Neural crest cell (in vitro differentiated cells): ENCODE measurements at places on chromosomes 2 and 18.
A peak's percentile ranks its signal among the peaks of the same experiment; 100 is the strongest.

GRCh38 chr18:11322716-11323115, 173.3 kb upstream of the PIEZO2 start:
- H3K27me3 ChIP-seq = no peaks in the 10 kb centered on the region
- no peaks in the 10 kb centered on the region for H3K36me3 ChIP-seq
- no peak overlapping the region for H3K4me3 ChIP-seq
- no peak for DNase-seq
- H3K4me1 ChIP-seq = peaks cover 5% of the 10 kb centered on the region
- no peak overlapping the region for H3K27ac ChIP-seq

- H3K4me3 ChIP-seq = no peak overlapping the region
- no peaks in the 10 kb centered on the region for H3K36me3 ChIP-seq
- no peaks in the 10 kb centered on the region for H3K27me3 ChIP-seq
- DNase-seq = no peak
- H3K27ac ChIP-seq = peak overlapping the region; percentile 87
- H3K4me1 ChIP-seq = peaks cover 31% of the 10 kb centered on the region
Measured at GRCh38 chr2:151842830-151843690, 14.8 kb upstream of the ARL5A start.

GRCh38 chr2:31012406-31012805, 125.8 kb downstream of the GALNT14 start:
- peaks cover 10% of the 10 kb centered on the region for H3K27me3 ChIP-seq
- H3K4me1 ChIP-seq = peaks cover 5% of the 10 kb centered on the region
- H3K4me3 ChIP-seq = no peak overlapping the region
- no peak overlapping the region for H3K27ac ChIP-seq

- no peak overlapping the region for H3K27ac ChIP-seq
- no peaks in the 10 kb centered on the region for H3K27me3 ChIP-seq
- H3K36me3 ChIP-seq = no peaks in the 10 kb centered on the region
- no peak overlapping the region for H3K4me3 ChIP-seq
Measured at GRCh38 chr18:40949114-40949950, 1005.7 kb upstream of the PIK3C3 start.

- H3K27me3 ChIP-seq = no peaks in the 10 kb centered on the region
- H3K4me1 ChIP-seq = no peaks in the 10 kb centered on the region
- H3K4me3 ChIP-seq = no peak overlapping the region
- H3K27ac ChIP-seq = no peak overlapping the region
- no peak for DNase-seq
Measured at GRCh38 chr2:51553476-51553875, 521.5 kb upstream of the NRXN1 start.

DNA sequence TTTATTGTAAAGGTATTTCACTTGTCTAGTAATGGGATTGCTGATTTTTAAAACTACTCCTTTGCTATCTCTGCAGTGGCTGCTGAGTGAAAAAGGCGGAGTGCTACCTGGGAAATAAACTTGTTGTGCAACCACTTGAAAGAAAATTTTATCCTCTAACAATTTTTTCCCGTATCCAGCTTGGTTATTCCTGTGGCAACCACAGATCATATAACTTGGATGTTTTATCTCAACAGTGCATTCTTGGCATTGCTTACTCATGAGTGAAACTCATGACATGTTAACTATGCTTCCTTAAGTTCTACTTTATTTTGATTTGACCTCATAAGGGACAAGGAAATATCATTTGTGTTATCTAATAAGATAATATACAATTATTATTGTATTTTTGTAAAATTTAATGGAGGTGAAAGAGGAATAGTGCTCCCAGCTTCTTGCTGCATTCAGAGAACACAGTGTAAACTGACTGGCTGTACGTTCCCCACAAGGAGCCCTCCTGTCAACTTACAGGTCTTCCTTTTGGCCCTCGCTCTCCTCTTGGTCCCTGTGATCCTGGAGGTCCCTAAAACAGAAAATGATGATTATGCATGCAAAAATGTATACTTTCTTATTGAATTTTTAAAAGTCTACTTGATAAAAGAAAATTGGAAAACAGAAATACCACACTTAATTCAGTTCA, 82.7 kb downstream of the COL5A2 start:
- no peak overlapping the region for H3K27ac ChIP-seq
- H3K27me3 ChIP-seq = no peaks in the 10 kb centered on the region
- H3K4me1 ChIP-seq = no peaks in the 10 kb centered on the region
- peaks cover 5% of the 10 kb centered on the region for H3K36me3 ChIP-seq

DNA sequence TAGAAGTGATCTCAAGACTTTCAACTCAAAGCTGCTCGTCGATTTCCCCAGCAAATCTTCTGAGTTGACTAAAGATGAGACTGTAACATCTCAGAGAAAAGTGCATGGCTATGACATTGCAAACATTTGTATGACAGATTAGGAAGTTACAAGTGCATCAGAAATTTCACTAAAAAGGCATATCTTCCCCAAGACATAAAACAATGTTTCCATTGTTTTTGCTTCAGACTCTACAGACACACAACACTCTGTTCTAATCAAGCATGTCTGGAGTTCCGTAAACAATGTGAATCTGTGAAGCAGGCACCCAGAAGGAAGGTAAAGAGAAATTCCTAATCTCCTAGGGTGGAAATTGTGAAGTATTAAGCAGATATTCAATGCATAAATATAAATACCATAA, 144.6 kb upstream of the LYPD1 start:
- peaks cover 33% of the 10 kb centered on the region for H3K36me3 ChIP-seq
- H3K4me3 ChIP-seq = no peak overlapping the region
- H3K27me3 ChIP-seq = no peaks in the 10 kb centered on the region
- no peak overlapping the region for H3K27ac ChIP-seq
- no peak for DNase-seq

DNA sequence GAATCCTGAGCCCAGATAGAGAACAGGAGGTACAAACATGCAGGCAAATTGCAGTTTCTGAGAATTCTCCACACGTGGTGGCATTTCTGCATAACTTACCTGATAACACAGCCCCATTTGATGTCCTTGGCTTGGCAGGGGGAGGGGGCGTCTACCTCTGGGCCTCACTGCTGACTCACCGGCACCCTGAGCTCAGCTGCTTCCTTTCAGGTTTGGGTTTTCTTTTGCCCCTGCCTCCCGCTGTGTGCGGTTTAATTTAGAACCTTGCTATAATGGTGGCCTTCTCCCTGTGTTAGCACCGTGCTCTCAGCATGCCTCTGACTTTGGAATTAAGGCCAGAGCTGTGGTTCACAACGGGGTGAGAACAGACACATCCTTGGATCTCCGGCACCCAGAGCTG, 4.4 kb downstream of the CTIF start:
- peaks cover 49% of the 10 kb centered on the region for H3K4me1 ChIP-seq
- H3K36me3 ChIP-seq = no peaks in the 10 kb centered on the region
- H3K4me3 ChIP-seq = peak overlapping the region; percentile 24
- no peak overlapping the region for H3K27ac ChIP-seq
- no peak for DNase-seq

DNA sequence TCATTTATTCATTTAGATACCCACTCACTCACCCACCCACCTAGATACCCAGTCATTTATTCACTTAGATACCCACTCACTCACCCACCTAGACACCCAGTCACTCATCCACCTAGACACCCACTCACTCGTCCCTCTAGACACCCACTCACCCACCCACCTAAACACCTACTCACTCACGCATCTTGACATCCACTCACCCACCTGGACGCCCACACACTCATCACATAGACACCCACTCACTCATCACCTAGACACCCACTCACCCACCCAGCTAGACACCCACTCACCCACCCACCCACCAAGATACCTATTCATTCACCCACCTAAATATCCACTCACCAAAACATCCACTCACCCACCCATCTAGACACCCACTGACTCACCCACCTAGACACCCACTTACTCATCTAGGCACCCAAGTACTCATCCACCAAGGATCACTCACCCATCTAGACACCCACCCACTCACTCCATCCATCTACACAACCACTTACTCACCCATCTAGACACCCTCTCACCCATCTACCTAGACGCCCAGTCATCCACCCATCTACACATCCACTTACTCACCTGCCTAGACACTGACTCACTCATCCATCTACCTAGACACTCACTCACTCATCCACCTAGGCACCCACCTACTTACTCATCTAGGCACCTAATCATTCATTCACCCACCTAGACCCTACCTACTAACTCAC, 723.7 kb upstream of the RAB6C start:
- H3K36me3 ChIP-seq = peaks cover 10% of the 10 kb centered on the region
- DNase-seq = no peak
- no peaks in the 10 kb centered on the region for H3K27me3 ChIP-seq

DNA sequence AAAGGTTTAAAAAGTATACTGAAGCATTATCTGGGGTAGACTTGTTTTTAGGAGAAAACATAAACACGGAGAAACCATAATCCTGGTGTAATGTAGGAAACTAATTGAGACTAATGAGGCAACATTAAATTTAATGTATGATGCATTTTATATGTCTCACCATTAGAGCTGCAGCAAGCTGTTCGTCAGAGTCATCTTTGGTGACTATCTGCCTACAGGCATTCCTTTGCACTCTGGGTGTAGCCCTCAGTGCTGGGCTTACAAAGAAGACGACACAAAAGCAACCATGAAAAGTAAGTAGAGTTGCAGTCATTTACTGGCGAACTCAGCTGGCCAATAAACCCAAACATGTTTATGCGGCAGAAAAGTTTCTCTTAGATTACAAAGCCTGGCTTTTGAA, 415.3 kb upstream of the ZEB2 start:
- H3K4me1 ChIP-seq = peaks cover 34% of the 10 kb centered on the region
- H3K36me3 ChIP-seq = no peaks in the 10 kb centered on the region
- no peaks in the 10 kb centered on the region for H3K27me3 ChIP-seq
- H3K27ac ChIP-seq = no peak overlapping the region
- no peak overlapping the region for H3K4me3 ChIP-seq

- no peak for DNase-seq
- no peak overlapping the region for H3K27ac ChIP-seq
- H3K4me1 ChIP-seq = peaks cover 6% of the 10 kb centered on the region
- H3K27me3 ChIP-seq = no peaks in the 10 kb centered on the region
- no peak overlapping the region for H3K4me3 ChIP-seq
- H3K36me3 ChIP-seq = no peaks in the 10 kb centered on the region
Measured at GRCh38 chr2:228039752-228040534, 141.5 kb downstream of the SPHKAP start.

DNA sequence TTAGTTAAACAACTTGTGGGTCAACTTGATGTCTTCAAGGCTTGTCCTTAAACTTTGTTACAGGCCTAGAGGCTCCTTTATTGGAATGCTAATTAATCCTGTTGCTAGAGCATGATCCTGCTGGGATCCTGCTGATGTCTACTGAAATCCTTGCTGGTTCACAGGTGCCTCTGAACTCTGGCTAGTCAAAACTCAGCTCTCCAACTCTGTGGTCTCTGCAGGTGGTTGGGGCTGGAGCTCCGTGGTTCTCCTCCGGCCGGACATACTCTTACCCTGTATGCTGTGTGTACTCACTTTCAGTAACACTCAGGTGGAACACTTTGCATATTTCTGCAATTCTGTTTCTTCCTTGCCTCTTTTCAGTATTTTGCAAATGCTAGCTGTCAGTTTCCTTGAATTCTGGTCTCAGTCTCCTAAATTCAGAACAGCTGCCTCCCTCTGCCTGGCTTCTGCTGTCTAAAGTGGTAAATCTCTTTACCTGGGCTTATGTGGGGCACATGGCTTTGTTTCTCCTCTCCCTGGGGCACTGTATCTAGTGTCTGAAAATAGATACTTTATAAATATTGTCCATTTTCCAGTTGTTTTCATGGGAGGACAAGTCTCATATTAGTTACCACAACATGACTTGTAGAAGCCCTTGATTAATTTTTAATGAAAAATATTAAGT, 113.0 kb downstream of the ATP9B start:
- no peak for DNase-seq
- no peak overlapping the region for H3K4me3 ChIP-seq
- peaks cover 11% of the 10 kb centered on the region for H3K4me1 ChIP-seq
- H3K27ac ChIP-seq = no peak overlapping the region
- H3K27me3 ChIP-seq = no peaks in the 10 kb centered on the region

DNA sequence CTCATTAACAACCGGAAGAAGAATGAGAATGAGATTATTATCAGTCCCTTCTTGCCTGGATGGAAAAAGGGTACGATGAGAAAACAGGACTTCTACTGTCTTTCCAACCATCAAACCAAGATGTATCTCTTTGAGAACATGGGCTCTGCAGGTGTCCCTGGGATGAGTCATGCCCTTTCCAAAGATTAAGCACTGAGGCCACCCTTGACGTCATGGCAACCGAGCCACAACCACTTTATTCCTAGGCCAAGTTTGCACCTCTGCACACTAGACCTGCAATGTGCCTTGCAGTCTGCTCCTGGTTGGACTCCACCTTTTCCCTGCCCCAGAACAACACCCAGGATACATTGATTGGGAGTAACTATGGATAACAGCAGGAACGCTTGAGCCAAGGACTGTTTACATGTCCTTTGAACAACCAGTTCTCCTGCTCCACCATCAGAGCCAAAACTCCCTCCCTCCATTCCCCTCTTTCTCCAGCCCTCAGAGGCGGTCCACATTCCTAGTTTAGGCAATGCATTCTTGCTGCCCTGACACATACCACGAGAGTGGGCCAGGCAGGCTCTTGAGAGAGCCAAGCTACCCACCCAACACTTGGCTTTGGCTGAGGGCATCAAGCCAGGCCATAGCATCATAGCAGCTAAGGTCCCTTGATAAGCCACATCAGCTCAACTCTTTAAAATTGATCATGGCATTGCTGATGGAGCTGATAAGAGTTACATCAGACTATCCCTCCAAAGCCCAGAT, 310.7 kb downstream of the TNS1 start:
- no peak overlapping the region for H3K4me3 ChIP-seq
- peaks cover 10% of the 10 kb centered on the region for H3K4me1 ChIP-seq
- H3K27ac ChIP-seq = peak overlapping the region; percentile 76
- no peak for DNase-seq
- no peaks in the 10 kb centered on the region for H3K27me3 ChIP-seq

- peaks cover 64% of the 10 kb centered on the region for H3K4me1 ChIP-seq
- no peak overlapping the region for H3K4me3 ChIP-seq
- no peak for DNase-seq
- peak overlapping the region; percentile 75 for H3K27ac ChIP-seq
Measured at GRCh38 chr2:235642446-235643098, 148.7 kb downstream of the AGAP1 start.

DNA sequence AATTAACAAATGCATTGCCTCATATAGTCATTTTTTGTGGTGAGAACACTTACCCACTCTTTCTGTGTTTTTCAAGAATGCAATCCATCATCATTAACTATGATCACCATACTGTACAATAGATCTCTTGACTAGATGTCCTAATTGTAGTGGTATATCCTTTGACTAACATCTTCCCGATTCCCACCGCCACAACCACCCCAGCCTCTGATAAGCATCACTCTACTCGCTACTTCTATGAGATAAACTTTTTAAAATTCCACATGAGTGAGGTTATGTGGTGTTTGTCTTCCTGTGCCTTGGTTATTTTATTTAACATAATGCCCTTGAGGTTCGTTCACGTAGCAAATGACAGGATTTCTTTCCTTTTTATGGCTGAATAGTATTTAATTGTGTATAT, 6.6 kb downstream of the VWA3B start:
- no peak for DNase-seq
- H3K27me3 ChIP-seq = peaks cover 19% of the 10 kb centered on the region
- no peak overlapping the region for H3K27ac ChIP-seq
- peaks cover 6% of the 10 kb centered on the region for H3K36me3 ChIP-seq
